Stimulated activated CD4-positive, alpha-beta T cell treated with anti-CD3 and anti-CD28 coated beads, Interleukin-1b, Interleukin-23, amount 100 ng/mL, for 4 hours (primary cell): ENCODE measurements at places on chromosomes 13 and 19.

GRCh38 chr19:15641901-15642491 is 1.3 kb downstream of the CYP4F3 start:
- DNase-seq: no peak

- peak; percentile 73 for DNase-seq
Measured at GRCh38 chr19:38387550-38388348, at the start of gene GGN. Gene GGN (minus strand): TSS chr19:38388034. CDS start chr19:38387261, 773 bp downstream.

DNA sequence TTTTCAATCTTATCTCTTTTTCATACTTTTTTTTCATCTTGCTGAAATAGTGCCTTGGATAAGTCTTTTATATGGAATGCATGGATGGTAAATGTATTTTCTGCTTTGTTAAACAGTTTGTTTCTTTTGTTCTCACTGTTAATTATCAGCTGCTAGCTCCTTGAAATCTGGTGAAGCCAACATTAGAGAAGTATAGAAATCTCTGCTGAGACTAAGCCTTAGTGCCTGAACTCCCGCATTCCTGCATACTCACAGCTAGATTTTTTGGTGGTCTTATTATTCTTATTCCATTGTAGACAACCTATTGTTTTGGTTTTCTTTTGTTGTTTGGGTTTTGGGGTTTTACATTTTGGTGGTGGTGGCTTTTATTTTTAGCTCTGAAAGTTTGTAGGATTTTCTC is 48.4 kb downstream of the DNAJC15 start:
- DNase-seq: no peak

- DNase-seq: no peak
Measured at GRCh38 chr13:103002279-103002678, 63.9 kb downstream of the SLC10A2 start.

- no peak for DNase-seq
Measured at GRCh38 chr13:76164290-76164689, 528.2 kb downstream of the LMO7 start.

DNA sequence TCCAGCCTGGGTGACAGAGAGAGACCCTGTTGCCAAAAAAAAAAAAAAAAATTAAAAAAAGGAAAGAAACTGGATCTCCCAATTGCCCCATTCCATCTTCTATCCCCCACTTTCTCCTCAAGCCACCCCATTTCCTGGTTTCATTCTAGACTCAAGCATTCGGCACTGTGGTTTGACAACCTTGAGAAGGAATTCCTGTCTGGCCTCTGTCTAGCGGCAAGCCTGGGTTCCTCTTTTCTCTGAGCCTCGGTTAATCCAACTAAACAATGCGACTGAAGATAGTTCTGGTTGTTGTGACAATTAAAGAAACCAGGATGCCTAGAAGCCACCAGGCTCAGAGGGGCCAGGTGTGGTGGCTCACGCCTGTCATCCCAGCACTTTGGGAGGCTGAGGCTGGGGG is 3.3 kb upstream of the C3 start:
- DNase-seq: no peak

DNA sequence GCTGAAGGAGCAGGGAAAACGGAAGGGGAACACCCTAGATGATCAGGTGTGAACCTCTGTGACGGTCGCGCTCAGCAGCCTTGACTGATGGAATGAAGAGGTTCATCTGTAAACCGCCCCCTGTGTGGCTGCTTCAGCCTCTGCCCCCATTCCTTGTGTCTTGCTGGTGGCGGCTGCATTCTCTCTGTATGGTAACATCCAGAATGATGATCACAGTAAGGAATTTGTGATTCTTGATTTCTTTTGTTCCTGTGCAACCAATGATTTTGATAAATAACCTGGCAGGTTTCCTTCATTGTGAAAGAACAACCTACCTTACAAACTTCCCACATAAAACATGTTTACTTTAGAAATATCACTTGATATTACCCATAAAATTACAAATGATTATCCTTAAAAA is 118.7 kb upstream of the MCF2L start:
- DNase-seq: no peak

DNA sequence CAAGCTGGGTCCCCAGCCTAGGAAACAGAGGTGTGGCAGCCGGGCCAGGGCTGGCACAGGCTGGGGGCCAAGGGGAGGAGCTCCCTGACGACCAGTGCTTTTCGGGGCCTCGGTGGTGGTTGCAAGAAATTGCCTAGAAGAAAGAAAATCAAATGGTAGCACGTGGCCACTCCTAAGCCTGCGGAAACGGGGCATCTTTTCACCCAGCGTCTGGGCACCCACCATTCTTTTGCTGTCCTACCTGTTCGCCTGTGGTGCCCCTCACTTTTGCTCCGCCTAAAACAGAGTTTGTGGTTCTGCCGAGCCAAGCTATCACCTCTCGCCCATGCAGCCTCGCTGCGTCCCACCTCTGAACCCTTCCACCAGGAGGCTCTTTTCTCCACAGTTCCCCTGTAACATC is 7.1 kb upstream of the KRTDAP start:
- no peak for DNase-seq

GRCh38 chr19:41535029-41535622 is 40.8 kb upstream of the CEACAM21 start:
- DNase-seq: no peak

DNA sequence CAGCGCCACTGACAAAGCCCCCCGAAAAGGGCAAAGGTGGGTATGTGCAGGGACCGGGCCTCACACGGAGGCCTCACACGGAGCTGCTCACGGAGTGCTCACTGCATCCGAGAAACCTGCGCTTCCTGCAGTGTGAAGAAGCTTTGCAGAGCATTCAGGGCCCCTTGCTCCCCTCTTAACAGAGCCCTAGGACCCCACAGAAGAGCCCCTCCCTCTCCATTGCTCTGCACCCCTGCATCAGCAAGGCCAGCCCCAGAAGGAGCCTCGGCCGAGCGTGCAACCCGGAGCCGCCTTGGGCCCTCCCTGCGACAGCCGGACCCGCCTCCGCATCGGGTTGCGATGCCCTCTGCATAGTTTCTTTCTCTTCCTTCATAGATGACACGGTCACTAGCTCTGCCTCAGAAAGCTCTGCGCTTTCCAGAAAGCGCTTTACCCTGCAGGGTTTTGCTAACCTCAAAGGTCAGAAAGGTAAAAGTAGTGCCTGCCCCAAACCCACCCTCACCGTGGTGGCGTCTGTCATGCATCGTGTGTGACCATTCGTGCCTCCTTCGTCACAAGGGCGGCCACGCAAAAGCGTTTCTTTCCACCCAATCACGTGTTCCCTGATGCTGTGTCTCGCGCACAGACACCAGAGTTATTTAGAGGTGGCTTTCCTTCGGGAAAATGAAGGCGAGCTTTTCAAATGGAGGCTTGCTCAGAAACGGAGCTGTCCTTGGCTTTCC is 15.7 kb upstream of the F7 start:
- no peak for DNase-seq

DNA sequence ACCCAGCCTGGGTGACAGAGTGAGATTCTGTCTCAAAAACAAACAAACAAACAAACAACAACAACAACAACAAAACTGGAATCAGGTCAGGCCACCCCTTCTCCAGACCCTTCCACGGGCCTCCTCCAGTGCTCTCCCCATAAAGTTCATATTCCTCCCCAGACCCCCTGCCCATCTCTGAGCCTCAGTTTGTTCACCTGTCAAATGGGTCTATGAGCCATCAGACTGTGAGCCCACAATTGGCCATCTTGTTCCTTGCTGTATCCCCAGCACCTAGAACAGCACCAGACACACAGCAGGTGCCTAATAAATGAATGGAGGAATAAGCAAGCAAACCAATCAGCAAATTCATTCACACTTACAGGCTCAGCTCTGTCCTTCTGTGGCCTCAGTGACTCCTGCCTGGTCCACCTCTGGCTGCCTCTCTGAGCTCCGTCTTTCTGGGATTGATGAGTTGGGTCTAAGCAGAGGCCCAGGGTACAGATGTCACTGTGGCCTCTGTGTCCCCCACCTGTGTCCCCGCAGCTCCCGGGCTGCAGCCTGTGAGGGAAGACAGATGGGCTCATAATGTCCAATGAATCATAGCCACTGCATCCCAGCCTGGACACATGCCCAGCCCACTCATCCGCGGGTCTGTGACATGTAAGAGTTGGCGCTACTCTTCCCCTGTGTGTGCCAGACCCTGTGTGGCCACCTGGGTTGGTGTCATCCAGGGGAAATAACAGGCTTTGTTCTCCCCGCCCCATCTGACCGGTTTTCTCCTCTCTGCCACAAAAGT is 19.6 kb upstream of the PTPRS start:
- no peak for DNase-seq

GRCh38 chr19:29485293-29485692 is 40.5 kb upstream of the VSTM2B start:
- DNase-seq: no peak

DNA sequence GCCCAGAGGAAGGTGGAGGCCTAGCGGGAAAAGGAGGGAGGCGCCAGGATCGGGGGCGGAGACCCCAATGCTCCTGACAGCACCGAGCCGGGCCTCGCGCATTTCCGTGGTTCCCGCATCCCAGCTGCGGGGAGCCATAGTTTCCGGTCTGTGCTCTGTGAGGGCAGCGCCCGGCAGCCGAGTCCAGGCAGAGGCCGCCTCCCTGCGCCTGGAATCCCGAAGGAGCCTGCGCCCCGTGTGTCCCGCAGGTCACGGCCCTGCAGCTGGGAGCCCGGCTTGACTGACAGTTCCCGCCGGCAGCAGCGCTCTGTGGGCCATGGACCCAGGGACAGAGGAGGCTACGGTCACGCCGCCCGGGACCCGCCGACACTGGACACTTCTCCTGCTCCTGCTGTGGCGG is 74.6 kb upstream of the C13orf46 start:
- DNase-seq: no peak

- no peak for DNase-seq
Measured at GRCh38 chr13:21050288-21051197, 10.8 kb downstream of the LATS2 start.

GRCh38 chr19:19458110-19458816 is 52.8 kb downstream of the GATAD2A start:
- no peak for DNase-seq

- DNase-seq: no peak
Measured at GRCh38 chr13:108305655-108306054, 36.1 kb downstream of the TNFSF13B start.

DNA sequence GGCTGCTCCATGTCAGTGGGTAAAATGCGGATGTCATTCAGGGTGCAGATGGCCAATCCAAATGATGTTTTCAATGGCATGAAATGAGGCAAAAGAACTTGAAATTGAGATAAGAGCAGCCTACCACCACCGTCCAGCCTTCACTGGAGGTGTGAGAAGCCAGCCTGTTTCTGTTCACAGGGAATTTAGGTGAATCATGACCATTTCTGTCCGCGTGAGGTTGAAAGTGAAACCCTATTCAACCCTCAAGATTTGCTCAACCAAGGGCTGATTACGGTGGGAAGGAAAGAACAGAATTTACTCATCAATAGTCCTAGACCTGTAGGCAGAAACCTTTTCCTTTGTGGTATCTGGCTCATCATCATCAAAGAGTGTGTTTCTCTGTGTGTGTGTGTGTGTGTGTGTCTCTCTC is 370.7 kb downstream of the COG6 start:
- DNase-seq: peak; percentile 51

DNA sequence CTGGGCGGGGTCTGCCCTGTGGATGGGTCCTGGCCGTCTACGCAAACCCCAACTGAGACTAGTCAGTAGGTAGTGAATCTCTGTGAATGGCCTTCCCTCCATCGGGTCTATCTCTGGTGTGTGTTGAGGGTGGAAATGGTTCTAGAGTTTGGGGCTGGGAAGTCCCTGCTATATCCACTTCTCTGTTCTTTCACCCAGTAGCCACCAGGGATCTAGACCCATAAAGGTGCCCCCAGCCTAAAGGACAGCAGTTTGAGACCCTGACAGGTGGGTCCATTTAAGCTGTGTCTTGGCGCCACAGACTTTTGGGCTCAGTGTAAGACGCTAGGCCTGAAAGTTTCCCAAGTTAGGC is 57.7 kb downstream of the ZNF568 start:
- no peak for DNase-seq

DNA sequence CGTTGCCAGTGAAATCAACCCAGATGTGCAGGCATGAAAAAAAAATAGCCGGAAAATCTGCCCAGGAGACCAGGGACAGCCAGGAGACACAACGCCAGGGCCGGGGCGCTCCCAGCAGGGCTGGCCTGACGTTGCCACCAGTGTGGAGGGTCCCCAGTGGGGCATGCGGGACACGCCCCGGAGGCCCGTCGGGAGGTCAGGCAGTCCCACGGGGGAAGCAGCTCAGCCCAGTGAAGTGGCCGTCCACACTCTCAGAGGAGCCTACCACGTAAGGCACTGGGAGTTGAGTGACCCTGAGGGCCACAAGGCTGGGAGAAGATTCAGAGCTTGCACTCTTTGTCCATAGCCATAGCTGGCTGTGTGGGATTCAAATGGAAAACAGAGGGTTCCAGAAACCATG is 53.2 kb upstream of the GAS6 start:
- no peak for DNase-seq

DNA sequence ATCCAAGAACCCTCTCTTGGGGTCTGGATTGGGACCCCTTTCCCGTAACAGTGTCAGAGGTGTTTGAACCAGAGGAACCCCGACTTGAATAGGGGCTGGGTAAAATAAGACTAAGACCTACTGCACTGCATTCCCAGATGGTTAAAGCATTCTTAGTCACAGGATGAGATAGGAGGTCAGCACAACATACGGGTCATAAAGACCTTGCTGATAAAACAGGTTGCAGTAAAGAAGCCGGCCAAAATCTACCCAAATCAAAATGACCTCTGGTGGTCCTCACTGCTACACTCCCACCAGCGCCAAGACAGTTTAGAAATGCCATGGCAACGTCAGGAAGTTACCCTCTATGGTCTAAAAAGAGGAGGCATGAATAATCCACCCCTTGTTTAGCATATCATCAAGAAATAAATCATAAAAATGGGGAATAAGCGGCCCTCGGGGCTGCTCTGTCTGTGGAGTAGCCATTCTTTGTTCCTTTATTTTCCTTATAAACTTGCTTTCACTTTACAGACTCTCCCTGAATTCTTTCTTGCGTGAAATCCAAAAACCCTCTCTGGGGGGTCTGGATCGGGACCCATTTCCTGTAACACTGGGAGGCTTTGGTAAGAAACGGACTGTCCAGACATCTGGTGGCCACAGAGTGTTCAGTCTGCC is 4.4 kb upstream of the SIN3B start:
- no peak for DNase-seq

- DNase-seq: no peak
Measured at GRCh38 chr19:54201172-54201701, 579 bp downstream of the RPS9 start.

DNA sequence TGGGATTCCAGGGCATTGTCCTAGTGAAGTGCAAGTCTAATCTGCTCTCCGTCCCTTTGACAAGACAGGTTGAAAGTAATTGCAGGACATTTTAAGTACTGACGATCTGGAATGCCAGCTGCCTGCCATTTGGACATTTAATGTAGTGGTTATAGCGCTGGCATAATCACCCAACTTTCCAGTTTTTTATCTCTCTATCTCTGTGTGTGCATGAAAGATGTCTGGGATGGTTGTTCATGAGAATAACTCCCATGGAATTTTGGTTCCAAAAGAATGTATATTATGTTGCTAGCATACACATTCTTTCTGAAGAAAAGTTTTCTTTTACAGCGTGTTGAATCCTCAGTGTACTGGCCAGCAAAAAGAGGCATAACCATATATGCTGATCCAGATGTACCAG is 53.6 kb downstream of the TDRD12 start:
- no peak for DNase-seq

GRCh38 chr13:50714891-50715290 is 128.6 kb downstream of the DLEU7 start:
- no peak for DNase-seq

- DNase-seq: no peak
Measured at GRCh38 chr13:73428137-73428536, 369.3 kb downstream of the KLF5 start.
